ENCODE measurements at places on chromosomes 12 and 14. TPM values are rescaled to one million over a fixed set of nuclear protein-coding genes. Genes with fewer than 3 reads are reported as not detected.

TSPAN19 gene
- 0.69 TPM for total RNA-seq

CISTR gene
- total RNA-seq: not detected

MYF6 gene
- total RNA-seq: not detected

- DNase-seq: no peak
These were observed 422.2 kb downstream of the APAF1 start for GRCh38 chr12:99067171-99067785.

DNA sequence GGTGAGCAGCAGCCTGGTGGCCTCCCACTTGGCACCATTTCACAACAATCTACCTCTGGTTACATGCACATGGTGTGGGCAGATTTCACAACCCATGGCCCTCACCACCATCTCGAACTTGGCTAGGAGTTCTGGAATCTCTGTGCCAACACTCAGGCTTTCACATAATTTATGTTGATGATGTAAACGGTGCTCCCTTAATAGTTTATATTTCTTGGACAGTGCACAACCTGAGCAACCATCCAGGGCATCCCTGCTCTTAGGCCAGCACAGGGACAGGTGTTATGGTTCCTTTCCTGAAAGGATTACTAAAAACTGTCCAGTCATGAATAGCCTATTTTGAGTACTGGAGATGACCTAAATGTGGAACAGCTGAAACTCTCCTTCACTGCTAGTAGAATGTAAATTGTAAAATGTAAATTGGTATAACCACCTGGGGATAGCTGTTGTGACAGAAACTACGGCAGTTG, 28.6 kb downstream of the ABCB9 start:
- DNase-seq: no peak

DNA sequence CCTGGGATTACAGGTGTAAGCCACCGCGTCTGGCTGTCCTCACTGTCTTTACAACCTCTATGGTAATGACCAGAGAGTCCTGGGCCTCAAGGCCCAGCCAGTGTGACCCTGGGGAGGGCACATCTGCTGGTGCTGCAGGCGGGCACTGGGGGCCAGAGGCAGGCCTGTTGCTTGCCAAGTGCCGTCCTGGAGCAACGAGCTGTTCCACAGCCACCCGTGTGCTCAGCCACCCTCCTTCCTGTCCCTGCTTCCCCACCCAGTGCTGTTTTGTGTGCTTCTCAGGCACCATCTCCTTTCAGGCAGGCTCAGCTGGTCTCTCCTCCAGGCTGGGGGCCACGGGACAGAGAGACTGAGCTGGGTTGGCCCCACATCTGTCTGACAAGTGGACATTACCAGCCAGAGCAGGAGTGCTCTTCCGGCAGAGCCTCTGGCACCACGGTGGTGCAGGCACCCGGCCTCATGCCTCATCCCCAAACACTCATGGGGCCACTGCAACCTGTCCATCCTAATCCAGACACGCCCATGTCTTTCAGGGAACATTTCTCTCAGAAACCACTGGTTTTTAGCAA, 9.0 kb downstream of the SLC25A47 start:
- no peak for DNase-seq

- DNase-seq: no peak
These were observed 46.1 kb downstream of the STX2 start for GRCh38 chr12:130792821-130793553.

DNA sequence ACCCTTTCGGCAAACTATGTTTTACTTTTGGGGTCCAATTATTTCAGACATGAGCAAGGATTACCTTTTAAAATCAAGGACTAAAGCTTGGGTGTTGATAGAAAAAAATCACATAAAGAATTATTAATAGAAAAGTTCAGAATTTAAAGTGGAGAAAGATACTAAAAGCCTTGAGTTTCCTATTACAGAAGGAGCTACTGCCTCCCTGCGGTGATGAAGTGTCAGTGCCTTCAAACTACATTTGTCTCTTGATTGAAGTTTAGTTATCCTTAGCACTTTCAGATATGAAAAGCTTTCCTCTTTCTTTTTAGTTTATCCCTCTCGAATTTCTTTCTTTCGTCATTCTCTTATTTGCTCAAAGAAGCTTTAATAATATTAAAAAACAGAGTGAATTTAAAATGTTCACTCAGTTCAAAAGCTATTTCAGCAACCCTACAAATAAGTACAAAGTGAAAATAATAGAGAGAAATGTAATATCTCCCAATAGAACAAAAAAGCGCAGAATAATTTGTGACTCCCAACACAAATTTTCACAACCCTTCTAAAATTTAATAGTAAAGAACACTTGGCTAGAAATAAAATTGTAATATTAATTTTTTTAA, 87.6 kb downstream of the SEC23A start:
- DNase-seq: peak; percentile 64

DNA sequence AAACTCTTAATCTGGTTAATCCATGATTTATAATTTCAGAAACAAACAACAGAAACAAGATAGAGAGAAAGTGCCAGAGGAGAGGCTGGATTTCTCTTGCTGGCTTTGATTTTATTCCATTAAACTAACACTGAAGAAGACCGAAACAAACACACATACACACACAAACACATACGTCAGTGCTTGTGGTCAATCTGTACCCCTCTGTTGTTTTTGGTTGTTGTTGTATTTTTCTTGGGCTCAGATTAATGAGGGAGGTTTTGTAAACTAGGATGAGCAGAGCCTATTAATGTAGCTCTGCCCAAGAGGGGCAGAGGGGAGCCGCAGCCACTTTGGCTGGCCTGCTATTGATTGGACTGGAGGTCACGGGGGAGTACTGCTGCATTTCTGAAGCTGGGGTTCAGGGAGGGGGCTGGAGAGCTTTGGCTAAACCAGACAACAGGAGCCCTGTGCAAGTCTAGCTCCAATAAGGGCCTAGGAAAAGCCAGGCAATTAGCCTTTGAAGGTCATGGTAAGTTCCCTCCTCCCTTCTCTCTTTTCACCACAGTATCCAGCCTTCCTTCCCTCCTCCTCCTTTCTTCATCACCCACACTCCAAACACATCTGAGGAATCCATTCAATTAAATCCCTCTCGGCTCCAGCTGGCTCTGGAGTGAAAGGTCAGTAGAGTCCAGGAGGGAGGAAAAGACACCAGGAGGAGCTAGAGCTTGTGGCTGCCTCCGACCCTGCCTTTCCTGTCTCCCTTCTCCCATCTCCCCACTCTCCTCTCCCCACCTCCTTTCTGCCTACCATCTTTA, 344.1 kb upstream of the LMO3 start:
- peak; percentile 4 for DNase-seq

DNA sequence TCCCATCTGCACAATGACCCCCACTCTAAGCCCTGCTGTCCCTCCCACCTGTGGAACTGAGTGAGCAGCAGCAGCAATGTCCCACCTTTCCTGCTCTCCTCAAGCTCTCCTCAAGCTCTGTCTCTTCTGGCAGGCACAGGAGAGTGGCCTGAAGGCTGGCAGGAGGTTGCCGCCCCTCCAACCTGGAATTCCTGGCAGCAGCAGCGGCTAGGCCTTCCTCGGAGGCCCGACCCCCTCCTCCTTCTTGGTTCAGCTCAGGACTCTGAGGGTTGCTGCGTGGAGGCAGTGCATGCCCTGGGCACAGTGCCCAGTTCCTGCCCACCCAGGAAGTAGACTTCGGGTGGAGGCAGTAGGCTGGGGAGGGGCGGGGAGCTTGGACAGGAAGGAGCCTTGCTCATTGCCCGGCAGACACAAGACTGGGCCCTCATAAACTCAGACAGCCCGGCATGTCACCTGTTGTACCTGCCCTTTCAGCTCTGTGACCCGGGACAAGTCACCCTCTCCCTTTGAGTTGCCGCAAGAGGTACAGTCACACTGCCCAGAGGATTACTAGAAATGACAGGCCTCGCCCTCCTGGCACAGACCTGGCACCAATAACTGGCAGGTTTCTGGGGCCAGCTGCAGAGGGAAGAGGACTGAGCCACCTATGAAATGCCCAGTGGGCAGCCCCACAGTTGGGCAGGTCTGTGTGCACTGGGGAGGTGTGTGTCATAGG, 2.1 kb upstream of the SERPINA1 start:
- DNase-seq: no peak

Data from SK-MEL-5 (cell line).